ENCODE measurements at places on chromosomes 1 and 21.

DNA sequence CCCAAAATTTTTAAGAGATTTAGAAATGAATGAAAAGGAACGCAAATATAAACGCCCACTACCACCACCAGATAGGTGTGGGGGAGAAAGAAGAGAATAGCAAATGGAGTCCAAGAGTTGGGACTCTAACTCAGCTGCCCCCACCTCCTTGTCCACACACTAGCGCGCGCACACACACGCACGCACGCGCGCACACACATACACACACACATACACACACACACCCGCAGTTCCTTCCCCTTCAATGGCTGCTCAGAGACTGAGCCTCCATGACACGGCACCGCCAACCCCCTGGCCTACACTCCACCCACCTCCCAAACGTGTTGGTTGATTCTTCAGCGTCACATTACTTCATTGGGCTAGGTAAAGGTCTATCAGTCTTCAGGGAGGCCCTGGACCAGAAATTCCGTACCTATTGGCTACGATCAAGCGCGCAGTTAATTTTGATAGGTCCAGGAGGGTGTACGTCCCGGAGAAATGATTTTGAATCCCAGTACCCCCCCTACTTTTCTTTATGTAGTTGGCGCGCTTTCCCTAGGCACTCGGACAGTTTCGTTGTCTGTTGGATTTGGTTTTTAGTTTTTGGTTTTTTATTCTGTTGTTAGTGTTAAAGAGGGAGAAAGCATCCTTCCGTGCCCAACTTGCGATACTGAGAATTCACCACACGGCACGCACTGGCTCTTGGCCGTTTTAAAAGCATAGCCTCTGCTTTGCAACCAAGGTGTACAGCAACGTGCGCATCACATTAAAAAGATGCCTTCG, at the start of gene ANP32E:
Gene ANP32E, minus strand, starts transcription at position 261 of the 762 bp plus-strand sequence. CDS start 326 bp downstream, outside the sequence.
- DNase-seq, result peak; percentile 100

- DNase-seq, result no peak
Measured at GRCh38 chr1:229199261-229200243, 71.4 kb upstream of the RAB4A start.

DNA sequence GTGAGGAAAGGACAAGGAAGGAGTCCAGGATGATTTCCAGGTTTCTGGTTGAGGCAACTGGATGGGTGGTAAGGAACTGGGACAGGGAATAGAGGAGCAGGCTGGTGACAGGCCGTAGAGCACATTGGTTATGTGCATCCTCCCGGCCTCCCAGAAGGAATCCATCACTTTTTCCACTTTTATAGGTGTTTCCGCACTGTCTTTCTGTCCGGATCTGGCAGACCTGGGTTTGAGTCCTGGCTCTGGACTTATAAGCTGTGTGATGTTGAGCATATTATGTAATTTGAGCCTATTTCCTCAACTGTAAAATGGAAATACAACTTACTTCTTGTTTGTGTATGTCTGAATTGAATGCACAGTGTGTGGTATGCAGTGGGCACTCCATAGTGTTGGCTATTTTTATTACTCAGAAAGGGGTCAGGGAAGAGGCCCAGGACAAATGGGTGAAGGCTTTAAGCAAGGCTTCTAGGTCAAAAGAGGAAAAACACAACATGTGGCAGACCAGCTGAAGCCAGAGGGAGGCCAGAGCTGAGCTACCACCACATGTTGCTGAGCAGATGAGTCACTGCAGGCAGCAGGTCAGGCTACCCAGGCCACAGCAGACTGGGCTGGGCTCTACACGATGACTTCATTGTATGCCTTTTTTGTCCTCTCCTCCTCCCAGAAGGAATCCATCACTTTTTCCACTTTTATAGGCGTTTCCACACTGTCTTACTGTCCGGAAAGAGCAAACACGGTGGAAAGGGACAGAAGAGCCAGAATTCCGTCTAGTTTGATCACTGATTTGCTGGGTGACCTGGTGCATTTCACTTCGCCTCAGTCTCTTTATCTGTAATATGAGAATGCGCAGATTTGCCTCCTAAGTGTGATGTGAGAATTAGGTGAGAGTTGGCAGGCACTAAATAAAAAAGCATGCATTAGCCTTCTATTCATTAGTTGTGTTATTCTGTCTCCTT, 791 bp upstream of the MAST2 start:
- DNase-seq, result peak; percentile 99

DNA sequence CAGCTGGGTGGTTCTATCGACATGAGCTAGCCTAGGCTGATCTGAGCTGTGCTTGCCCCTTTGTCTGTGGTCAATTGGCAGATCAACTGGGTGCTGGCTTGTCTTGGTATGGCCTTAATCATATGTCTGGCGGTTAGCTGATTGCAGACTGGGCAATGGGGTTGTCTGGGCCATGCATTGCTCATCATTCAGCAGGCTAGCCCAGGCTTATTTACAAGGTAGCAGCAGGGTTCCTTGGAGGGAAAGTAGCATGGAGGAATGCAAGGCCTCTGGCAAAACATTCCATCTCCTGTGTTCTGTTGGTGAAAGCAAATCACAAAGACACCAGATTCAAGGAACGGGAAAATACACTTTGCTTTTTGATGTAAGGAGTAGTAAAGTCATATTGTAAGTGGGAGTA, 84.0 kb upstream of the IVNS1ABP start:
- DNase-seq, result peak; percentile 80

GRCh38 chr1:42730988-42731387, 9.0 kb downstream of the CLDN19 start:
- no peak for DNase-seq

- no peak for DNase-seq
Measured at GRCh38 chr1:40838045-40838979, 23.9 kb downstream of the CITED4 start.

DNA sequence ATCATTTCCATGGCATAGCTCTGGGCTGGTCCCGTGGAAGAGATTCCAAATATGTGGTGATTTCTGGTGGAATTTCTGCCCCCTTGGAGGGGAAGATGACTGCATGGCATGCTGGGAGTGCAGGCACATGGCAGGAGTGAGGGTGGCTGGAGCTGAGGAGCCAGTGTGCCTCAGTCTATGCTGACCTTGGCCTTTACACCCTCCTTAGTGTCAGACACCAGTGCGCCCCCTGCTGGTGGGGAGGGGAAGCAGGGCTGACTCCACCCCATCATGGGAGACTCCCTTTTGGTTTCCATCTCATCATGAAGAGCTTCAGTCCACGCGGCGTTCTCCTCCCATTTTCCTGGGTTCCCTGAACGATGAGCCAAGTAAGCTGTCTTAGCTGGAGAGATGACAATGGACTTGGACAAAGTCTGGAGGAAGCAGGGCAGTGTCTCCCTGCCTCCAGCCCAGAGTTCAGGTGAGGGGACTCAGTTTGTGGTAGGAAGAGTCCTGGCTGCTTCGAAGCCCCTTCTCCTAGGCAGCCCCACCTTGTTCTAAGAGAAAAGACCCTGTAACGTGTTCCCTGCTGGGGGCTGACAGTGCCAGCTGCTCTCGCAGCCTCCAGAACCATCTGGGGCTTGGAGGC, 10.3 kb downstream of the ALX3 start:
- peak; percentile 36 for DNase-seq

DNA sequence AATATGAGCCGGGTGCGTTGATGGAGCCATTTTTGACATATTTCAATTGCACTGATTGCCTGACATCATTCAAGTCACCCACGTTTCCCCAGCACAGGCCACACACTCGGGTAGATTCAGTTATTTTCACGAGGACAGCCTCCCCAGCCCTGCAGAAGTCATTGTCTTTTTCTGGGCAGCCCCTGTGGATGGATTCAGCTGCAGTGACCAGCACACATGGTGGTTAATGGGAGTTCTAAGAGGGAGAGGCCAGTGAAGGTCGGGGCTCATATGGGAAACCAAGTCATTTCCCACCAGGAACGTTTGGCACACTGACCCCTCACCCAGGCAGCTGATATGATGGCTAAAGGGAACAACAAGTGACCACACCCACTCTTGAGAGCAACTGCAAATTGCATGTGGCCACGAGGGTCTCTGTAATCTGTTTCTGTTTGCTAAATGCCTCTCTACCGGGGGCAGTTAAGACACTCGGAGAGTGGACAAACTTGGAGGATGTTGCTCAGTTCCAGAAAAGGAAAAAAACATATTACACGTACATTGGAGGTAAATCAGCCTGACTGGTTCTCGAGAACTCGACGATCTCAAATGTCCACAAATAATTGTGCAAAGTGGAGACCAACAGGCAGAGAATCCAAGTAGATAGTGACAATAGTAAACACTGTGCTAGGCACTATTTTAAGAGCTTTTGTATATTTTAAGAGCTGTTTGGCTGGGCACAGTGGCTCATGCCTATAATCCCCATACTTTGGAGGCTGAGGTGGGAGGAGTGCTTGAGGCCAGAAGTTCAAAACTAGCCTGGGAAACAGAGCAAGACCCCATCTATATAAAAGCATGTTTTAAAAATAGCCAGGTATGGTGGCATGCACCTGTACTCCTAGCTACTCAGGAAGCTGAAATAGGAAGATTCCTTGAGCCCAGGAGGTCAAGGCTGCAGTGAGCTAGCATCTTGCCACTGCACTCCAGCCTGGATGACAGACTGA, 167.2 kb upstream of the IRF2BP2 start:
- DNase-seq, result no peak
